ENCODE measurements at places on chromosomes 7 and 10. TPM values are rescaled to one million over a fixed set of nuclear protein-coding genes. Genes with fewer than 3 reads are reported as not detected.

The ASAH2 gene
- total RNA-seq, result 0.38 TPM

The STEAP1B gene
- total RNA-seq, result 10.9 TPM

The FOXI2 gene
- not detected for total RNA-seq

The CCDC186 gene
- total RNA-seq, result 9.1 TPM

- DNase-seq, result no peak
Measured at GRCh38 chr10:52376694-52377354, 62.7 kb downstream of the DKK1 start.

DNA sequence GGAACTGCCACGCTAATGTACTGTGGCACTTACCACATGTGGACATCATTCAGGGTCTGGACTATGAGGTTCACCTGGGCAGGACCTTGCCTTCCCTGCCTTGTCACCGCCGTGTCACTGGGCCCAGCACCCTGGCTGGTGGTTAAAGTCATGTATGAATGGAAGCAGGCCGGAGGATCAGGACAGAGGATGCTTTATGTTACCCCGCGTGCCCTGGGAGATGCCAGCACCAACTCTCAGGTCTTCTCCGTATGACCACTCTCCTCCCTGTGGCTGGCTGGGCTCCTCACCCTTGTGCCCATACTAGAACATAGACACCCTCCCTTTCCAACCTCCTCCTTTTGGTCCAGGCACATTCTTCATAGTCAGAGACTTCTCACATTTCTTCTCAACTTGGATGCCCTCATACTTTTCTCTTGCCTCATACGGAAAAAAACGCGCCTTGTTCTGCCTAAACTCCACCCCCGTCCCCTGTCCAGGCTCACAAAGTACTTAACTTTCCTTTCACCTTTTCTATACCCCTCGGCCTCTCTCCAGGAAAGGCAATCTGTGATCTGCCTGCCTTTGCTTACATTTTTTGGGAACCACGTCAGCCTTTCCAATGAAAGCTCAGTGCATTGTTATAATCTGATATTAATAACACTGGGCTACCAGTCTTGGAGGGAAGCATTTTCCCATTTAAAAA is 240.0 kb downstream of the TEX36 start:
- no peak for DNase-seq
